ENCODE measurements at places on chromosomes 11 and 22.

GRCh38 chr22:25682109-25682508 lies 59.9 kb upstream of the MYO18B start:
- DNase-seq: no peak

- DNase-seq: no peak
These were observed at the start of gene SLCO2B1 for GRCh38 chr11:75150879-75151278. SLCO2B1 (plus strand) TSS chr11:75151107; CDS start chr11:75151382, 275 bp downstream.

- DNase-seq: no peak
These were observed 232.0 kb downstream of the CEP164 start for GRCh38 chr11:117559698-117560097.

DNA sequence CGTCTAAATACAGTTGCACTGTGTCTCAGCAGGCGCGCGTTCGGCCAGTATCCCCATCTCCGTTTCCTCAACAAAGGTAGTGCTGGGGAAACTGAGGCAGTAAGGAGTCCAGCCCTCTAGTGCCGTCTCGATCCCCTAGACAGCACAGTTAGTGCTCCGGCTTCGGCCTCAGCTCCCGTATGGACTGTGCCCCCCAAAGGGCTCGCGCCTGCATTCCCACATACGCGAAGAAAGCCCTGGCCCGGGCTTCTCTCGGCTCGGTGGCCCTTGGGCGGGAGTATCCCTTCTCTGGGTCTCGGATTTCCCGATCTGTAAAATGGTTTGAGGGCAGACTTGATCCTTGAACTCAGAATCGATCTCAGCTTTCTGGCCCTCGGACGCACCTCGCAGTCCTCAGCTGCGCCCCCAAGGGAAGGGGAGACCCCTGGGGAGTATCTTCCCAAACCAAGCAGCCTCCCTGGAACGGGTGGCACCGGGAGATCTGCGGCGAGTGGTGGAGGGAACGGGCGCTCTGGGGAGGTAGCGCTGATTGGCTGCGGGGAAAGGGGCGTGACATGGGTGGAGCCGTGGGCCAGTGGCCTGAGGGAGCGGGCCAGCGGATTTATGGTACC lies 759 bp upstream of the PEX16 start:
- peak; percentile 31 for DNase-seq

- DNase-seq: no peak
These were observed 6.5 kb downstream of the TIMP3 start for GRCh38 chr22:32808038-32808445.

DNA sequence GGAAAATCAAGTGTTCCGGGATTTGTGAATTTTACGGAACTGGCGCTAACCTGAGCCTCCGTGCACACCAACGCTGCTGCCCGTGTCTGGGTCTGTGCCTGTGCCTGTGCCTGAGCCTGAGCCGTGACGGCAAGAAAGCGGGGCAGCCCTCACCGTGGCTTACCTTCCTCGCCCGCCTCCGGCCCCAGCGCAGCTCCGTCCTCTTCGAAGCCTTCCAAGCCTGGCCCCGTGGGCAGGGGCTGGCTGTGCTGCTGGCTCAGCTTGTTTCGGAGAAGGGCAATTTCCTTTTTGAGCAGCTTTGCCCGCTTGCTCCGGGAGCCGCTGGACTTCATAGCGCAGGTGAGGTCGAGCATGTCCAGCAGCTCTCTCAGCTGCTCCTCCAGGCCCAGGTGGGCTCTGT lies 33.8 kb downstream of the BRD1 start:
- peak; percentile 9 for DNase-seq

DNA sequence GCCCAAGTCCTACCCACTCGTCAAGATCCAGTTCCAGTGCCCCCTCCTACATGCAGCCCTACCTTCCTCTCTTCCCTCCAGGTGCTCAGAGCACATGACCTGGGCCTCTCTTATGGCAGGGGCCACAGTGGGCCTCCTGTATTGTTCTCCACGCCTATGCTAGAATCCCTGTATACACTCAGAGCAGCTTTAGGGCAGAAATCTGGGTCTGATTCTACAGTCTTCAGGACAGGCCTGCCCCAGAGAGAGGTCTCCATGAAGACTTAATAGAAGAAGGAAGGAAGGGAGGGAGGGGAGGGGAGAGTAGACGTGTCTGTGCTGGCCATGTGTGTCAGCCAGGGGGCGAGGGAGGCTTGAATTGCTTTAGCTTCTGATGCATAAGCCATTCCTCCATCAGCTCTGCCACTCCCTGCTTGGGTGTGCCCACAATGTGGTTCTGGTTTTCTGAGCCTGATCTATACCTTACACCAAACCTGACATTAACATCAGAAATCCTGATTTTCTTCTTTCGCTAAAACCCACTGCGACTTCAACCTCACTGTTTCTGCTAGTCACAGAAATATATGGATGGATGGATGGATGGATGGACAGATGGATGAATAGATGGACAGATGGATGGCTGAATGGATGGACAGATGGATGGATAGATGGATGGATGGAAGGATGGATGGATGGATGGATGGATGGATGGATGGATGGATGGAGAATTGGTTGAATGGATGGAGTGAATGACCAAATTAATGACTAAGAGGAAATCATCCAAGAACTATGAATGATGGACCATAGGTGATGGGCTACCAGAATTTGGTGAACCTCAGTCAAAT lies 56.6 kb upstream of the PRDM11 start:
- no peak for DNase-seq

- DNase-seq: no peak
These were observed 138.7 kb downstream of the TRIM44 start for GRCh38 chr11:35800970-35801953.

DNA sequence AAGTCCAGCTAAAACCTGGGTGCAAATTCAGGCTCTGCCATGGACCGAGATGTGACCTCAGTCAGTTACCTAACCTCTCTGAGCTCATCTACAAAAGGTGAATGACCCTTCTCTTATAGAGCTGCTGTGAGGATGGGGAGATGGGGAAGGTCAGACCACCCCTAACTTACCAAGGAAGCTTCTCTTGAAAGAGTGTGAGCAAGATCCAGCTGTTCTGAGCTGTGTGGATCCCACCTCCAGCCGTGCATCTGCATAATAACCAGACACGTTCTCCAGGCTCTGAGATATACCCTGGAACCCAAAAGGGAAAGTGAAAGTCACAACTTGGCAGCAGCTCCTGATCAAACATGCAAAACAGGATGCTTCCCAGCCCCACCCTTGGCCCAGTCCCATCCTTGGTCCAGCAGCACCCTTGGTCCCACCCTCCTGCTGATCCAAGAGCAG lies at the start of gene APOL3:
TSS of gene APOL3 (minus strand) at position 257 of the 444 bp plus-strand sequence. CDS start 11,700 bp downstream, outside the sequence.
- DNase-seq: peak; percentile 75

DNA sequence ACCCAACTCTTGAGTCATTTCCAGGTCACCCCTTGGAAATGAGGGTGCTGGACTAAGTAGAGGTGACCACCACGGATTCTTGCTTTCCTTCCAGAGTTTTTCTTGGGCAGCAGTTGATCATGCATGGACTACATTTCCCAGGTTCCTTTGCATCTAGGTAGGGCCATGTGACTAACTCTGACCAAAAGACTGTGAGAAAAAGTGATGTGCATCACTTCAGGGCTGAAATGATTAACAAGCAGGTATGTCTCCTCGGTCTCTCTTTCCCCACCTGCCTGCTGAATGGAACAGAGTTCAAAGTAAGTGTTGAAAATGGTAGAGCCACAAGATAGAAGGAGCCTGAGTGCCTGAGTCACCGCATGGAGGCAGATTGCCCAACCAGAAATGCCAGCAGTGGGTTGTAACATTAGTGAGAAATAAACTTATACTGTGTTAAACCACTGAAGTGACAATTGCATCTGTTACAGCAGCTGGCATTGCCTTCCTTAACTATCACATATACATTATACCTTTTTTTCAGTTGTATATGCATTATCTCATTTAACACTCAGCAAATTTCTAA lies 113.5 kb downstream of the MN1 start:
- no peak for DNase-seq

DNA sequence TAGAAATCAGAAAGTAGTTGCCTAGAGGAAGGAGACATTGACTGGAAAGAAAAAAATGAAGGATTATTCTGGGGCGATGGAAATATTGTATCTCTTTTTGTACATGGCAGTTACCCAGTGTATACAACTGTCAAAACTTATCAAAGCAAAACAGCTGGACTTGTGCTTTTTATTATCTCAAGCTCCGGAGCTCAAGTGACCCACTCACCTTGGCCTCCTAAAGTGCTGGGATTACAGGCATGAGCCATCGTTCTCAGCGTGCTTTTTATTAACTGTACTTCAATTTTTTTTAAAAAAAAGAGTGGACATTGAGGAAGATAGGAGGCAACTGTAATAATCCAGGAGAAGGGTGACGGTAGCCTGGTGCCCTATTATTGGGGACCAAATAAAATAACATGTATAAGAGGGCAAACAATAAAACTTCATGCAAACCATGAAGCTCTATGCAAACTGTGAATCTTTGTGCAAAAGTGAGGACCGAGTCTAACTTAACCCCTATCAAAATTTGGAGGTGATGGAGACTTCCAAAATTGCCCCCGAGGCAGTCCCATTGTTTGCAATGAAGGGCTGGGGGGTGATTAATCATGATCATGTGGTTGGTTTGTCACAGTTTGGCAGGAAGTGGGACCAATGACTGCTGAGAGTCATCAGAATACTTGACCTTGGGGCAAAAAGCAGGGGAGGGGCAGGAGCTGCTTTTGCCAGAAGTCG lies 23.5 kb downstream of the FZD4 start:
- DNase-seq: no peak

DNA sequence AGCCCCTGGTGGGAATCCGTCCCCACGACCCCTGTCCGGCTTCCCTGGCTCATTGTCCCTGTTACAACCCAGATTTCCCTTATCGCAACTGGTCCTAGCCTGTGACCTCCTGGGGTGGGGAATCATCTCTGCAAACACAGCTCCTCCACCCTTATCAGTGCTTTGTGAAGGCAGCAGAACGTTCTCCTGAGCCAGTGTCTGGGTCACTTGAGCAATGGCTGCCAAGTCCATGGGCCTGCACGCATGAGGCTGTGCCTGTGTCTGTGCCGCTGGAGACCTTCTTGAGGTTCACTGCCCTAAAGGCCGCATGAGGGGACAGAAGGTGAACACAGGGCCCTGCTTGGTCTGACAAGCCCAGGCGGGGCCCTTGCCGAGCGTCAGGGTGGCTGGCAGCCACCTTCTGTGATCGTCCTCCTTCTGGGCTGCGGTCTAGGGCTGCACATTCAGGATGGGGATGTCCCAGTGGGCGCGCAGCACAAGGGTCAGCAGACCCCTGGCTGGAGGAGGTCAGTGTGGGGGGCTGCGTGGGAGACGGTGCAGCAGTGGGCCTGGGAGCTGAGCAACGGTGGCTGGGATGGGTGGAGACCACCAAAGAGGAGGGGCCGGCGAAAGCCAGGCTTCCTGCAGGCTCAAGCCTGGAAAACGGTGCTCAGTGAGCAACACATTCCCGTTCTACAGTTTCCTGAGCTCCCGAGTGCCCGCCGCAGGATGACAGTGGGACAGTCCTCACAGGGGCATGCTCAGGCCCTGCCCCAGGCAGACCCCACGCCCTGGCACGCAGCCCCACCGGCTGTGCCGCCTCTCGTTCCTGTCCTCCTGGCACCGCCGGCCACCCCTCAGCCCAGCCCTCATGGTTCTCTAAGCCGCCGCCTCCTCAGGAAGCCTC lies 74.1 kb downstream of the CDKN1C start:
- DNase-seq: no peak

GRCh38 chr11:86460461-86461385 lies 86.0 kb downstream of the CCDC81 start:
- no peak for DNase-seq

- DNase-seq: no peak
These were observed 48.3 kb downstream of the SYT13 start for GRCh38 chr11:45237711-45238315.

GRCh38 chr22:20436307-20436767 lies 1.3 kb downstream of the SCARF2 start:
- DNase-seq: no peak

DNA sequence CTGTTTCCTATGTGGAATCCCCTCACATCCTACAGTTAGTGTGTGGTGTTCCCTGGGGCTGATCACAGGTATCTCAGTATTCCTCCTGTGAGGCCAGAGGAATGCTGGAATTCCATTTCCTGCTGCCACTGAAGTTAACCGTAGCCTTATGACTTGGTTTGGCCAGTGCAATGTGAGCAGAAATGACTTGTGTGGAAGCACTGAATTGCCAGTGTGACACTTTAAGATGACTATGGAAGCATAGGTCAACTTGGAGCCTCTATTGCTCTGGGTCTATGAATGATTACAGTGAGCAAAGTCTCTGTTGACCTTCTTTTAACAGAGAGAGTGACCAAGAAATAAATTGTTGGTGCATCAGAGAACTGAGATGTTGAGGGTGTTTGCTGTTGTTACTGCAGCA lies 16.5 kb downstream of the TBRG1 start:
- DNase-seq: no peak

DNA sequence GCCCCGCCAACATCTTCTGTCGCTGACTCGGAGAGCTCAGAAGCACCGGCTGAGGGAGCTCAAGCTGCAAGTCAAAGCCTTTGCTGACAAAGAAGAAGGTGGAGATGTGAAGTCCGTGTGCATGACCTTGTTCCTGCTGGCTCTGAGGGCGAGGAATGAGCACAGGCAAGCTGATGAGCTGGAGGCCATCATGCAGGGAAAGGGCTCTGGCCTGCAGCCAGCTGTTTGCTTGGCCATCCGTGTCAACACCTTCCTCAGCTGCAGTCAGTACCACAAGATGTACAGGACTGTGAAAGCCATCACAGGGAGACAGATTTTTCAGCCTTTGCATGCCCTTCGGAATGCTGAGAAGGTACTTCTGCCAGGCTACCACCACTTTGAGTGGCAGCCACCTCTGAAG lies 6.7 kb downstream of the RAG1 start:
- no peak for DNase-seq

- DNase-seq: no peak
These were observed 1.8 kb downstream of the CDC42EP2 start for GRCh38 chr11:65316227-65317024.

DNA sequence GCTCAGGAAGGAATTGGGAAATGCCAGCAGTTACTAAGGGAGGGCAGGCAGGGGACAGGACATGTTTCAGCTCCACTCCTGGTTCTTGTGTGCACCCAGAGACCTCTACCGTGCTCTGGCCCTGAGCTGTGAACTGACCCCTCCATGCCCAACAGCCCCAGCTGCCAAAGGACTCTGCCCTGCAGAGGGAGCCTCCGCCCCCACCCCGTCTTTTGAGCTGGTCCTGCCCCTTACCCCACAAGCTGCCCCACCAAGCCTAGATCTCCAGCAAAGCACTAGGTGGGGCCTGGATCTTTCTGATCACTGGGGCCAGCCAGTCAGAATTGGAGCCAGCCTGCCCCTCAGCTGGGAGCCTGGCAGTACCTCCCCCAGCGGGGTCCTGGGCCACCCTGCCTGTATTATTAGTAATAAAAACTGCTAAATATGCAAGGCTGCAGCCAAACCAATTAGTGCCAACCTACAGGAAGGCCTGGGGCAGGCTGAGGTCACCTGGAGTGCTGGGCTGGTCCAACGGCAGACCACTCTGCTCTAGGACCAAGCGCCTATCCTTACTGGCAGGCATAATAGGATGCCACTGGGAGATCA lies 23.9 kb upstream of the DRICH1 start:
- no peak for DNase-seq

- DNase-seq: no peak
These were observed 34.7 kb downstream of the NECTIN1 start for GRCh38 chr11:119694334-119694733.
